ENCODE measurements at places on chromosomes 6 and 20. TPM values are rescaled to one million over a fixed set of nuclear protein-coding genes. Genes with fewer than 3 reads are reported as not detected.

RAET1E gene
- total RNA-seq, result not detected

POU5F1 gene
- total RNA-seq, result not detected

CHRNA4 gene
- total RNA-seq, result not detected

TINAG gene
- not detected for total RNA-seq

PROKR2 gene
- not detected for total RNA-seq

KHDRBS2 gene
- not detected for total RNA-seq

KCNK16 gene
- total RNA-seq, result not detected

OVOL2 gene
- total RNA-seq, result not detected

DOK5 gene
- not detected for total RNA-seq

FBXO30 gene
- total RNA-seq, result 1.4 TPM

LINC00237 gene
- total RNA-seq, result not detected

PREX1 gene
- total RNA-seq, result 73.9 TPM

SLC35F1 gene
- not detected for total RNA-seq

All from CD4-positive, alpha-beta T cell (primary cell).